AML-193 (cell line): ENCODE measurements at places on chromosomes 2 and 18.

- no peak for DNase-seq
Measured at GRCh38 chr2:33107690-33108482, 161.1 kb downstream of the LTBP1 start.

DNA sequence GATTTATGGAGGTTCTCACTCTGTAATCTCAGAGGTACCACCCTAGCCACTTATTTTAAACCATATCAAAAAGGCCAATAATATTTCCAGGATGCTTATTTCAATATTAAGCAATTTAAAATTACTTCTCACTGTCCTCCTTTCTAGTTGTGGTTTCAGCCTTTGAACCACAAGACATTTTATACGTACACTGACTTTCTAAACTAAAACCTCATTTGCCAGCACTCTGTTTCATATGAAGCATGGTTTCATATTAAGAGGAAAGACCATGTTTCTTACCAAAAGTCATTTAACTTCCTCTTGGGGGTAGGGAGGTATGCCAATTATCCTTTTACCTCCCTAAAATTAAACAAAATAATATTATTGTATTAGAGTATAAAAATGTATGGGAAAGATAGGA, 399.8 kb downstream of the CDH7 start:
- DNase-seq, result no peak

DNA sequence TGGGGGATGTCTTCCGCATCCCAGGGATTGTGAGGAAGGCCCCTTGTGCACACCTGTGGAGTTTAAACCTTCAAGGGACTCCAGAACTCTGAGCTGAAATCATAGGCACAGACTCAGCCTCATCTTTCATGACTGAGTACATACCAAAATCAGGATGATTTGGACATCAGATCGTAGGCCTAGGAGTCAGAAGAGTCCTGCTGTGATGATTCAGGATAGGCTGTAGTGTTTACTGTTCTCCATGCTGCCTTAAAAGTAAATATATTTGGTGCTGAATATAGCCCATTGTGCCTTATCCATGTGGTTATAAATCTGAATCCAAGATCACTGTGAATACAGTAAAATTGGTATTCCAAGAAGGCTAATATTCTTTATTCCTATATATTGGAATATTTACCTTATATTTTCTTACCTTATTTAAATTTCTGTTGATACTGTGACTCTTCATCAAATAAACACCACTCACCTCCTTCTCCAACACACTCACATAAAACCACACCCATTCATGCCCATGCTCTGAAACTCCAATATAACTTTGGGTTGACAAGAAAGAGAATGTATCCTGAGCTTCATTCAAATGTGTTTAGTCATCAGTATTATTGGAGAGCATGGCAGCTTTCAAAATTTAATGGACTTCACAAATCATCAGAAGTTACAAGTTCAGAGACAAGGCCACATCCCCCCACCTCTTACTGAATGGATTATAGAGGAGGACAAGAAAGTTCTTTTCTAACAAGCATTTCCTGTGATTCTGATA, 561.4 kb upstream of the LINC00305 start:
- no peak for DNase-seq

GRCh38 chr2:43939695-43940256, 56.0 kb downstream of the LRPPRC start:
- DNase-seq, result no peak

GRCh38 chr18:79943608-79944125, 7.8 kb downstream of the SLC66A2 start:
- DNase-seq, result no peak

DNA sequence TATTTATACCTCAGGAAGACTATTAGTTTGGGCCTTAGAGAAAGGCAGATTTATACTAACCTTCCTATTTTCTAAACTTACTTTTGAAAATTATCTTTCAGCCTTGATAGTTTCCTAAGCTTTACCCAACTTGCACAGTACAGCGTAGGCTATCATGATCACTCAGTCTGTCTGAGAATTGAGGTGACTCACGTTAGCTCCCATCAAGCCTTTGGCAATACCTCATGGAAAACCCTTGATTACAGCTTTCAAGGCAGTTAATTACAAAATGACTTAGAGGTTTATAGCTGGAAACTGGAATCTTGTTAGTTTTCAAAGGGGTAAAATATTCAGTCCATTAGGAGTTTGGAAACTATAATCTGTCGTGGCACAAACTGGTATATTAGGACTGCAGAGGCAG, 26.4 kb upstream of the ARMC9 start:
- DNase-seq, result no peak

DNA sequence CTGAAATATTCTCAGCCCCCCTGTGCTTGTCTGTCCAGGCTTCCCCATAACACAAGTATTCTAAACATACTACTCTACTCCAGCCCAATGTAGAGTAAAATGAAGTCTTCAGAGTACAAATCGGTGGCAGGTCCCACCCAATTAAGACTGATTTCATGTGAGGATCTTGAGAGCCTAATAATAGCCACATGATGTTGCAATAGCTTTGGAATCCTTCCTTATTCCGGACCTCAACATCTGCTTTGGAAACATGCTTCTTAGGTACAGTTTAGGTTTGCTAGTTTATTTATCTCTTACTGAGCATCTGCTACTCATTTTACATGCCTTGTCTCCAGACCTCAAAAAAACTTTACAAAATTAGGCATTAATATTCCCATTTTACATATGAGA, 207.3 kb upstream of the RAB6C start:
- no peak for DNase-seq

GRCh38 chr2:81304154-81304830, 999.7 kb upstream of the LRRTM1 start:
- DNase-seq, result no peak

DNA sequence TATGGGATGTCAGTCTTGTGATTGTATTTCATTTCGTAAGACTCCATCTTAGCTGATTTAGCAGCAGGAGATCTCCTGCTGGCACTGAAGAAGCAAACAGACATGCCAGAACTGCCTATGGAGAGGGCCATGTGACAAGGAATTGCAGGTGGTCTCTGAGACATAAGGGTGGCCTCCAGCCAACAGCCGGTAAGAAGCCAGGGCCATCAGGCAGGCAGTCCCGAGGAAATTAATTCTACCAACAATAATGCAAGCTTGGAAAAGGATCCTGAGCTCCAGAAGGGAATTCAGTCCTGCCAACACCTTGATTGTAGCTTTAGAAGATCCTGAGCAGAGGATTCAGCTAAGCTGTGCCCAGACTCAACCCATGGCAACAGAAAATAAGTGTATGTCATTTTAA, 87.1 kb upstream of the DNAJC10 start:
- DNase-seq, result no peak

GRCh38 chr2:214378455-214379103, 32.3 kb upstream of the VWC2L start:
- DNase-seq, result no peak

DNA sequence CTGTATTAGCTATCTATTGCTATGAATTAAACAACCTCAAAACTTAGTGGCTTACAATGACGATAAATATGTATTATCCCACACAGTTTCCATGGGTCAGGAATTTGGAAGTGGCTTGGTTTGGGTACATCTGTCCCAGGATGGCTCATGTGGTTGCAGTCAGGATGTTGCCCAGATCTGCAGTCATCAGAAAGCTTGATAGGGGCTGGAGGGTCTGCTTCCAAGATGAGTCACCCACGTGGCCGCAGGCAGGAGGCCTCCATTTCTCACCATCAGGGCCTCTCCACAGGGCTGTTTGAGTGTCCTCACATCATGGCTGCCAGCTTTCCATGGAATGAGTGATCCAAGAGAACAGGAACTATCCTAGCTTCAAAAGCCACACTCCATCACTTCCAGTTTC, 46.4 kb downstream of the CHRNA1 start:
- no peak for DNase-seq

DNA sequence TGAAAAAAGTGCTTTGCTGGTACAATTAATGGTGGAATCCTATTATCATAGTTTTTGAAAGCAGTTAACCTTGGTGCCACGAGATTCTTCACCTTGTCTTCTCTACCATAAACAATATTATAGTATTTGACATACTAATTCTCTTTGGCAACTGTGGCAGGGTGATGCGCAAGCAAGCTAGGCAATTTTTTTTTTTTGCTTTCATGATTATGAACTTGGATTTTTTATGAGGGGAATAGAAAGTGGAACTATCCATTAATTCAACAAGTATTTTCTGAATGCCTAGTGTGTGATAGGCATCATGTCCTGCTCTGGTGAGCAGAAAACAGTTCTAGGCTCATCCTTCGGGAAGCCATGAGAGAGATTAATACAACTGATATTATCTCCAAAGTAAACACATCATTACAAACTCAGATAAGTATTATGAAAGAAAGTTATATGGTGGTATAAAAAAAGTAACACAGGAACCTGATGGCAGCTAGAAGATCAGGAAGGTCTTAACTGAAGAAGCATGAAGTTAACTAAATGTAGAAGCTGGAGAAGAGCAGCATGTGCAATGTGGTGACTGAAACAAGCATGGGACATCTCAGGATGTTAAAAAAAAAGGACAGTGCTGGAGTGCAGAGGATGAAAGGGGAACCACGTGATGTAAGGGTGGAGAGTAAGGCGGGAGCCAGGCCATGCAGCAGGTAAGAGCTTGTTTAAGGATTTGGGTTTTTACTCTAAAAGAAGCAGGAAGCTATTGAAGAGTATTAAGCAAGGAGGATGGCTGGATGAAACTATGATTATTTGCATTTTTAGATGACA, 113.7 kb downstream of the ZEB2 start:
- DNase-seq, result no peak

DNA sequence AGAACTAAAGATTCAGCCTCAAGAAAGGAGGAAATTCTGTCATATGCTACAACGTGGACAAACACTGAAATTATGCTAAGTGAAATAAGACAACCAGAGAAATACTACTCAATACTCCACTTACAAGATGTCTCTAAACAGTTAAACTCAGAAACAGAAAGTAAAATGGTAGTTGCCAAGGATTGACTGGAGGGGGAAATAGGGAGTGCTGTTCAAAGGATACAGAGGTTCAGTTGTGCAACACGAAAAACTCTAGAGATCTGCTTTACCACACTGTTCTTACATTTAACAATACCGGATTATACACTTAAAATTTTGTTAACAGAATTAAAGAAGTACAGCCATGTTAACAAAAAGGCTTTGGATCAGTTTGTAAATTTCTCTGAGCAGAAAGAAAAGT, 39.8 kb upstream of the C2orf15 start:
- DNase-seq, result peak; percentile 77

- no peak for DNase-seq
Measured at GRCh38 chr18:80223581-80224148, 23.6 kb downstream of the PARD6G start.

- no peak for DNase-seq
Measured at GRCh38 chr2:150997066-150997465, 264.6 kb downstream of the RBM43 start.

DNA sequence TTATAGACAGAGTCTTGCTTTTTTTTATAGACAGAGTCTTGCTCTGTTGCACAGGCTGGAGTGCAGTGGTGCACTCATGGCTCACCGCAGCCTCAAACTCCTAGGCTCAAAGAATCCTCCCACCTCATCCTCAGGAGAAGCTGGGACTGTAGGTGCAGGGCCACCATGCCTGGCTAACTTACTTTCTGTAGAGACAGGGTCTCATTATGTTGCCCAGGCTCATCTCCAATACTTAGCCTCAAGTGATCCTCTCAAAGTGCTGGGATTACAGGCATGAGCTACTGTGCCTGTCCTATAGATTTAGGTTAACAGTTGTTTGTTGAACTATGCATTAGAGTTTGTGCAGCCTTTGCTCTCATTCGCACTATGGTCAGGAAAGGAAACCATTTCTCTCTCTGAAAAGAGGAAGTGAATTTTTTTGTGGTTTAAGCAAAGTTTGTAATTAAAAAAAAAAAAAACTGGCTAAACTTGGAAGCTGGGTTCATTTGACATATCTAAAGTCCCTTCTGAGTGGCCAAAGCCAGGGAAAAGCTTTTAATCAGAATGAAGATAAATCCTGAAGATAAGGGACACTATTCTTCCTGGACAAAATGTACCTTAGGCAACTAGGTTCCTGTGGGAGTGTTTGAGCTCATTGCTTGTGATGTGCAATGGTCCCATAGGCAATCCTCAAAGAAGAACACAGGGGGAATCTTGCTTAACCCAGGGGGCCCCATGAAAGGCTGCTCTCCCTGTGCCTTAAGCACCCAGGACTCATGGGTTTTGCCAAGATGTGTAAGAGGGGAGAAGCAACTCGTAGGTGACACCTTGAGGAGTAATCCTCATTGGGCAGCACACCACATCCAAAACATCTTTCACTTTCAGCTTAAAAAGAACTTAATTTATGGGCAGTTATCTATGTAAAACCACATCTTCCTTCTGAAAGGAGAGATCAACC, 201.7 kb downstream of the MREG start:
- DNase-seq, result peak; percentile 51

DNA sequence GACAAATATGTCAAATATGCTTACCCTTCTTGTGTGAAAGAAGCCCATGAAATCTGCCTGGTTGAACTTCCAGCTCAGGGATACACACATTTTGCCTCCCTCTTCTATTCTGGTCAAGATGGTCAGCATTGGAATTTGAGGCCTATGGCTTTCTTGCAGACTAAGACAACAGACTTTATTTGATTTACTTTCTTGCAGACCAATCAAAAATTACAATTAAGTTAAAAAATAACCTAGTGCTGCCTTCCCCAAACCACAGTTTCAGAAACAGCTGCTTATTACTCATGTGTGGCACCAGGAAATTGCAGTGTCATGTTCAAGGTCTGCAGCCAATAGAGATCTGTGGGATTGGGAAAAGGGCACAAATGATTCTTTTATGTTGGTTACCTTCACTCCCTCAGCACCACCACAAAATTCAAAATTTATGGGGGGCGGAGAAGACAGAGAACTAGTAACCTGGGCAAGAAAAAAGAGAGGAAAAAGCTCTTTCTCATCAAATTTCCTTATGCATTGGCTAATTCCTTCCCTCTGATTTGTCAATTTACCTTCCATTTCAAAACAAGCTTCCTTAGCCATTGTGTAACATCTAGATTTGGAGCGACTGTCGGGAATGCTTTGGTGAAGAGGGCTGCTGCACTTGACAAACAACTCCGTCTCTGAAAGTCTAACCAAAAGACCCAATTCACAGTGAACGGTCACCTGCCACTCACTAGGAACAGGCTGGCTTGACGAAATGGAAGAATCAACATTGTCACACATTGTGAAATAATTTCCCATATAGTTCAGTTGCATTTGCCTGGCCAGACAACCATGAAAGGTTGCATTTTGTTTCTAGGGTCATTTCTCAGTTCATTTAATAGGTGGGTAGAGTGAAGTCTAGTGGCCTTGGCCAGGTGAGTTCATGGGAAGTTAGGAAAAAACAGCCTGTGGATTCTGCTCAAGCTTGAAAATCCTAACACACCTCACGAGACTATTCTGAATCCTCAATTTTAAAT, 100.4 kb upstream of the FZD5 start:
- DNase-seq, result peak; percentile 49

- DNase-seq, result no peak
Measured at GRCh38 chr2:28142386-28142785, 250.3 kb upstream of the FOSL2 start.

- DNase-seq, result no peak
Measured at GRCh38 chr2:151021747-151022452, 239.8 kb downstream of the RBM43 start.

- no peak for DNase-seq
Measured at GRCh38 chr2:197890168-197890567, 85.8 kb downstream of the PLCL1 start.

- no peak for DNase-seq
Measured at GRCh38 chr18:76771192-76771799, 51.1 kb upstream of the ZNF236 start.

- DNase-seq, result no peak
Measured at GRCh38 chr2:122148128-122148767, 392.8 kb downstream of the TSN start.
